ENCODE measurements at places on chromosomes 4 and X.

- no peak for DNase-seq
Observed at GRCh38 chr4:11098461-11098860, 330.2 kb downstream of the HS3ST1 start.

GRCh38 chr4:158704274-158704673 lies 18.9 kb downstream of the PPID start:
- DNase-seq, result no peak

- DNase-seq, result no peak
Observed at GRCh38 chrX:24487571-24487970, 22.5 kb downstream of the PDK3 start.

- DNase-seq, result no peak
Observed at GRCh38 chrX:41730081-41730480, 6.1 kb downstream of the GPR82 start.

- no peak for DNase-seq
Observed at GRCh38 chrX:54891573-54891972, 29.1 kb upstream of the TRO start.

DNA sequence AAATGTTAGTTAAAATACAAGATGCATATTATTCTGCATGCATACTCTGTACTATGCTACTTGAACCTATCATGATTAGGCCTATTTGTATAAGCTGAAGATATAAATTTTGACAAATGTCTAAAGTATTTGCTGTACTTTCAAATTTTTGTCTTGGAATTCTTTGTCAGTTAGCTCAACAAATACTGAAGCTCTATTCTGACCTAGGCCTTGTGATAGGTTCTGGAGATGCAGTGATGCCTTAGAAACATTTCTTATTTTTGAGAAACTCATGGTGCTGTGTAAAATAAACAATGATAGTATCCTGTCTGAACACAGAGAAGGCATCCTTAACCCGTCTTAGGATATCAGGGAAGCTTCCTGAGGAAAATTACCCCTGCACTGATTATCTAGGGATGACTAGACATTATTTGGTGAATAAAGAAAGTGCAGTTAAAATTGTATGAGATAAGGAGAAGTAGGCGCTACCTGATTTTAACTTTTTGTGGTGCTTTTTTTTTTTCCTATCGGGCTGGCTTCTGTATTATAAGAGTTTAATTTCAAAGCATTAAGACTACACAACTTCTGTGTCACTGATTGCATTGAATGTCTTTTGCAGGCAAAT lies 43.4 kb downstream of the MOB1B start:
- no peak for DNase-seq

- no peak for DNase-seq
Observed at GRCh38 chrX:87621697-87622096, 104.1 kb downstream of the KLHL4 start.

GRCh38 chr4:119693126-119693525 lies 64.5 kb upstream of the PDE5A start:
- no peak for DNase-seq

GRCh38 chr4:168028970-168029597 lies 63.3 kb upstream of the ANXA10 start:
- DNase-seq, result no peak

- DNase-seq, result no peak
Observed at GRCh38 chr4:44927399-44928380, 201.3 kb upstream of the GNPDA2 start.

- DNase-seq, result no peak
Observed at GRCh38 chr4:78476108-78476704, 75.4 kb upstream of the ANXA3 start.

GRCh38 chrX:1397441-1398270 lies 5.7 kb upstream of the SLC25A6 start:
- no peak for DNase-seq

DNA sequence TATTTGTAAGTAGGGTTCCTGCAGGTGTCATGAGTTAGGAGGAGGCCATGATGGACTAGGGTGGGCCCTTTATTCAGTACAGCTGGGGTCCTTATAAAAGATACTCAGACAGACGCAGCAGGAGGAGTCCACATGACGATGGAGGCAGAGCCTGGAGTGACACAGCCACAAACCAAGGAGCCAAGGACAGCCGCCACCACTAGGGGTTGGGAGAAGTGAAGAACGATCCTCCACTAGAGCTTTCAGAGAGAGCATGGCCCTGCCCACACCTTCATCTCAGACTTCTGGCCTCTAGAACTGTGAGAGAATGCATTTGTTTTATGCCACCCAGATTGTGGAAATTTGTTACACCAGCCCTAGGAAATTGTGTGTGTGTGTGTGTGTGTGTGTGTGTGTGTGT lies 31.1 kb downstream of the JAKMIP1 start:
- no peak for DNase-seq

Measured in activated T-helper 1 cell treated with Interleukin-2 at 50 U/mL for 16 hours (primary cell).